ENCODE measurements at places on chromosomes 5 and 9.
A peak's percentile ranks its signal among the peaks of the same experiment; 100 is the strongest.

GRCh38 chr9:84937581-84937980, 268.1 kb downstream of the NTRK2 start:
- no peak for DNase-seq

- DNase-seq, result peak; percentile 69
These were observed 57.9 kb upstream of the CCNG1 start for GRCh38 chr5:163379298-163380155.

DNA sequence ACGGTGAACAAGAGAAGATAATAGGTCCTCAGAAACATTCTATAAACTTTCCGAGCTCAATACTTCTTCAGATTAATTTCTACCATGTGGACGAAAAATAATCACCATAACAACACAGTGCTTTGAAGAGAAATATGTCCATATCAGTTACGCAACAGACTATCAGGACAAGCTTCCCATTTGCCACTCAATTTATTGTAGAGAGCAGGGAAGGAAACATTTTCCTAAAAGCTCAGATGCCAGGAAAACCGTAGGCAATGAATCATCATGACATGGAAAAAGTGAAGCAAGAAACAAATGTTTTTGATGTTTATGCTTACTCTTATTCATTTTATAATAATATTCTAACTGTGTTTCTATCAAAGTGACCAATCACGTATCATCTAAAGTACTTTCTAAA, 87.6 kb downstream of the S1PR3 start:
- DNase-seq, result no peak

GRCh38 chr9:131138676-131139075, 13.3 kb downstream of the NUP214 start:
- no peak for DNase-seq

GRCh38 chr9:133991214-133991921, 756 bp downstream of the VAV2 start:
- no peak for DNase-seq

DNA sequence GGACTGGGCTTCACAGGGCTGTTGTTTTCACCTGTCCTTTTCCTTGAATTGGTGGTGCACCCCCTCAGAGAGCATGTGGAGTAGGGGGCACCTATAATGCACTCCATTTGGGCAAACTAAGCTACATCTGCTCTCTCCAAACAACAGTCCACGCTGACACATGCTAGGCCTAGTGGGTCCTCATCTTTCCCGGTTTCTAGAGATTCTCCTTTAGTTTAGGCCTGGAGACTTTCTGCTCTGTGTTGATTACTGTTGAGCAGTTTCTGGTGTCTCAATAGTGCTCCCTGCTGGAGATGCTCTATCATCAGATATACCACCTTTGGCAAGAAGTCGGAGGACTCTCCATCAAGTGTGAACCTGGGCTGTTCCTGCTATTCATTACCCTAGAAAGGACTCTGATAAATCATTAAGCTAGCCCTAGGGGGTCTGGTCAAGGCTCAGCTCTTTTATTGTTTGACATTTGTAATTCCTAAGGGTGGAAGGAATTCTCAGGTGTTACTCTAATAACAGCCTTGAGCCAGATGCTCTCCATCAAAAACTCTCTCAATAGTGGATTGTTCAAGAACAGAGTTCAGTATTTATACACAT, 64.0 kb upstream of the FYB1 start:
- DNase-seq, result peak; percentile 67

DNA sequence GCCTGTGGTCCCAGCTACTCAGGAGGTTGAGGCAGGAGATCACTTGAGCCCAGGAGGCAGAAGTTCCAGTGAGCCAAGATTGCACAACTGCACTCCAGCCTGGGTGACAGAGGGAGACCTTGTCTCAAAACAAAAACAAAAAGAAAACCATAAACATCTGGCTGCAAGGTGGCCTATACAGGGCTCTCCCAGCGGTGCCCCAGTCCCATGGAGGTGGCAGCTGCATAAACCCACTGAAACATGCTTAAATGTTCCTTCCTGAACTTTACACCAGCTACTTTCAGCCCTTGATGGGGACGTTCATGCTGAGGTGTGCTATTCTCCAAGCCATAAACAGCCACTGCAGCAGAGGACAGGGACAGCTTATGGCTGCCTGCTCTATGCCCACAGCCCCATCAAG, 35.6 kb downstream of the DROSHA start:
- no peak for DNase-seq

- DNase-seq, result no peak
These were observed 39.0 kb downstream of the GDA start for GRCh38 chr9:72188232-72188631.

DNA sequence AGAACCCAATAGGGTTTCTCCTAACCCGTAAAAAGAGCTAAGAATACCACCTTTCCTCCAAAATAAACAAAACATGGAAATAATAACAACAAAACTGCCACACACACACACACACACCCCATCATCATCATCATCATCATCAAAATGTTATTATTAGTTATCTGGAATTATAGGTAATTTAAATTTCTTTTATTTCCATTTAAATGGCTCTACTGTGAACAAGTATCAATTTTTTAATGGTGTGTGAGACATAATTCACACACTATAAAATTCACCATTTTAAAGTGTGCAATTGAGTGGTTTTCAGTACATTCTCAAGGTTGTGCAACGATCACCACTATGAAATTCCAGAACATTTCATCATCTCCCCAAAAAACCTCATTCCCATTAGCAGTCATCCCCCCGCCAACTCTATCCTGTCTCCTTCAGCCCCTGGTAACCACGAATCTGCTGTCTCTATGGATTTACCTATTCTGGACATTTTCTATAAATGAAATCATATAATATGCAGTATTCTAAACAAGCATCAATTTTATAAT, 172.7 kb downstream of the ROR2 start:
- DNase-seq, result no peak

GRCh38 chr9:111937781-111938426, 41.3 kb downstream of the UGCG start:
- DNase-seq, result peak; percentile 91

GRCh38 chr9:85439791-85440190, 302.0 kb downstream of the AGTPBP1 start:
- DNase-seq, result no peak

GRCh38 chr9:122978601-122979000, 37.8 kb downstream of the RABGAP1 start:
- no peak for DNase-seq

GRCh38 chr9:85258823-85259370, 482.9 kb downstream of the AGTPBP1 start:
- DNase-seq, result peak; percentile 52

DNA sequence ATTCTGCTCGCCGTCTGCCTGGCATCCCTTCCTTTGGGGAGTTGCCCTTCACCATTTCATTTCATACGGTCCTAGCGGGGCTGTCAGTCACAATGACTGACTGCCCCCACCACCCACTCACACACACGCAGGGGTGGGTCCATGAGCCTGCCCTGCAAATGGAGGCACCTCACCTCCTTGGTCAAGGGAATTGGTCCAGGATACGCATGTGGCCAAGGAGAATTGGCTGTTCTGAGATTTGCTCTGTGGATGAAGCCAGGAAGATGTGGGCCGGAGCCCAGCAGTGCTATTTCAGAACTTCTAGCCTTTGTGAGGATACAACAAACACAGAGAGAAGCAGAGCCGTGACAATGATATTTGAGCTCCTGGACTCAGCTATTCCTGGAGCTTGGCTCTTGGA, 17.0 kb downstream of the C1QTNF2 start:
- no peak for DNase-seq

DNA sequence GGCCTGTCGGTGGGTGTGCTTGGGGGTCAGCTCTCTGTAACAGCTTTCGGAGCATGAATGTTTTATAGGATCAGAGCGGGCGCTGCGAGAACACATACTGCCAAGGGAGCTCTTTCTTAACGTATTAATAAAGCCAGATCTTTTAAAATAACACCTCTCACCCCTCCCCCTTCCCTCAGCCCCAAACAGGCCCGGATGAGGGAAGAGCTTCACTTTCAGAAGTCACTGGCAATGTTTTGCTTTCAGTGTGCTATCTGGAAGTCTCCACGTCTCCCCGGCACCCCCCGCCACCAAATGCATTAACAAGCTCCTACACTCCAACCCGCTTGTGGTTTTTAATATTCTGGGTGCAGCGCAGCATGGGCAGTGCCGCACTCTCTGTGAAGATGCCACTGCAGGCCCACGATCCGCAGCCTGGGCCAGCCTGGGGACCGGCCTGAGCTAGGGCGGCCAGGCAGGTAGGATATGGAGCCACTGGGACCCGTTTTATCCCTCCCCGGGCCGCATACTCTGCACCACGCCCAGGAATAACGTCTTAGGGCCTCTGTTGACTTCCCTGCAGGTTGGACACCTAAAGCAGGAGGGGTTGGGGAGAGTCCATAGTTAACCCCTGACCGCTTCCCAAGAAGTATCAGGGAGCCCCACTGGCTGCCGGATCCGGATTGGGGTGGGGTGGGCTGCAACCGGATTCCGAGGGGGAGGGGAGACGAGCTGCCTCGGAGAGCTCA, 12.6 kb downstream of the NR2F1 start:
- DNase-seq, result no peak

DNA sequence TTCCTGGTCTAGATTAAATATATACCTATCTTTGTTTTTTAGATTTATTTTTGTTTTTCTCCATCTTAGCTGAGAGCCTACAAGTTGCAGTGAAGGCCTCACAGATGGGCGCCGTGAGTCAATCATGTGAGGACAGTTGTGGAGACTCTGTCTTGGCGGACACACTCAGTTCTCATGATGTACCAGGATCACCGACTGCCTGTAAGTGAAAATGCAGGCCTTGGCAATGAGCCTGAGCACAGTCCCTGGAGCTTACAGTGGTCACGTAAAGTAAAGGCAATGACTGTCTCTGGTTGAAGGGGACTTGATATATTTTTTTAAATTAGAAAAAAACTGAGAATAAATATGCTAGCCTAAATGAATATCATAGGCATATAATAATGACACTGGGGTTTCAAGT, 271.9 kb downstream of the ARHGEF28 start:
- no peak for DNase-seq

- no peak for DNase-seq
These were observed 38.5 kb downstream of the DDX31 start for GRCh38 chr9:132631280-132631679.

DNA sequence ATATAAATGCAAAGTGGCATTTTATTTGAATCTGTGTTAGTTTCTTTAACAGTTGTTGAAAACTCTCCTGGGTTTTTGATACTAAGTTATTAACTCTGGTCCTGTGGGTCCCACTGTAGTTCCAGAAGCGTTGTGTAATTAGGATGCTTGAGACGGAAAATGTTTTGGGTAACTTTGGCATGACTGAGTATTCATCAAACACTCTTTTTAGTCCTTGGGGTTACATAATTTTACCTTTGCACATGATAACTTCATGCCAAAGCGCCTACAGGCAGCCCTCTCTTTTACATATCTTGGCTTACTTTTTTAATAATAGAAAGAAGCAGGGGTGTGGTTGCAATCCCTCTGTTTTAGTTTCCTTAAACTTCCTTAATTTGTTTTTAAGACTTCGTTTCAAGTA, 12.2 kb downstream of the CSNK1G3 start:
- no peak for DNase-seq

- DNase-seq, result no peak
These were observed 392.0 kb downstream of the ENC1 start for GRCh38 chr5:74248576-74248975.

DNA sequence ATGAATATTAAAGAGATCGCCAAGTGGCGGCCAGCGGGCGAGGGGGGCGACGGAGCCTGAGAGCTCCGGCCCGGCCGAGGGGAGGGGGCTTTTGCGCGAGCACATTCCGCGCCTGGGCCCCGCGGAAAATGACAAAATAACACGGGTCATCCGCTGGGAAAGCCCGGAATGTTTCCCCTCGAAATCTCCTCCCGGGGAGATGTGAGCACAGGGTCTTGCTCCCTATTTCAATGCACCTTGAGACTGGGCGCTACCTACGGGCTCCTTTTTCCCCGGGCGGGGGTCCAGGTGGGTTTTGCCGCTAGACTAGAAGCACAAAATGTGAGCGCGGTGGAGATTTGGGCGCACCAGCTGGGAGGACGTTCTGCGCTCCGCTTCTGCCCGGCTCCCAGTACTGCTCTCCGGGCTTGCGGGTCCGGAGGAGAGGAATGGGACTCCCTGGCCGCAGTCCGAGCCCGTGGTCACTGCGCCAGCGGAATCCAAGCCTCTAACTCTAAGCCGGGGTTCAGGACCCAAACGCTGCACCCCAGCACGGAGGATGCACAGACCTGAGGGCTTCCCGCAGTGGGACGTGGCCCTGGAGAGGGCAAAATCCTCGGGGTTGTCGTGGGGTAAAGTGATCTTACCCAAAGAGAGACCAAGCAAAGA, 2.8 kb upstream of the PRDM12 start:
- no peak for DNase-seq

- no peak for DNase-seq
These were observed 46.6 kb downstream of the ANGPTL2 start for GRCh38 chr9:127075624-127076372.

DNA sequence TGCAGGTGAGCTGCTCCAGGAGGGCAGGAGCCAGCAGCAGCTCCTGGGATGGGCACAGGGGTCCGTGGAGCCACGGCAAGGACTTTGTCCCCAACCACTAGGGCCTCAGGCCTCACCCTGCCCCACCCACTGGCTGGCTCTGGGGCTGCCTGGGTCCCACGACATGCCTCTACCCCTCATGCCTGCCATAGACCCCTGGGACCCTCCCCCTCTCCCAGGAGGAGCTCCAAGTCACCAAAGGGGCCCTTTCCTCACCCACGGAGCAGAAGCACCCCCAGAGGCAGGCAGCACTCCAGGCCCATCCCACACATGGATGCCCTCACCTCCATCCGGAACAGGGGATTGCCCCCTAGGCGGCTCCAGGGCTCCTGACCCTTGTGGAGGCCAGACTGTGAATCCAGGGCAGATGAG, 6.5 kb downstream of the ABCA2 start:
- DNase-seq, result no peak

GRCh38 chr5:129591508-129592160, 131.5 kb downstream of the ADAMTS19 start:
- DNase-seq, result no peak

DNA sequence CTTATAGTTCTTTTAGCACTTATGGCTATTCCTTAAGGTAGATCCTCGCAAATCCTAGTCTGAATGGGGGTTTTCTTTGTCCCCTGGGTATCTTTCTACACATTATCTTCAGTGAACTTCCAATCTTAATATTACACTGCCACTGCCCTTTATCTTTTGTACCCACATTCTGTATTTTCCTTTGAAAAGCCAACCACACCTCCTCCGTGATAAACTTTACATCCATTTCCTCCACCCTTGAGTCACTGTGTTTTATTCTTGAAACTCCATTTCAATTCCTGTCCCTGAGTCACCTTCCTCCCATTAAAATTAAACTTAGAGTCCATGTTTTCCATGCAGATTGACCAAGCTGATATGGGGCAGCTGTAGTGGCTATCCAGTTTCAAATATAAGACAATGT, 43.2 kb upstream of the RICTOR start:
- no peak for DNase-seq

DNA sequence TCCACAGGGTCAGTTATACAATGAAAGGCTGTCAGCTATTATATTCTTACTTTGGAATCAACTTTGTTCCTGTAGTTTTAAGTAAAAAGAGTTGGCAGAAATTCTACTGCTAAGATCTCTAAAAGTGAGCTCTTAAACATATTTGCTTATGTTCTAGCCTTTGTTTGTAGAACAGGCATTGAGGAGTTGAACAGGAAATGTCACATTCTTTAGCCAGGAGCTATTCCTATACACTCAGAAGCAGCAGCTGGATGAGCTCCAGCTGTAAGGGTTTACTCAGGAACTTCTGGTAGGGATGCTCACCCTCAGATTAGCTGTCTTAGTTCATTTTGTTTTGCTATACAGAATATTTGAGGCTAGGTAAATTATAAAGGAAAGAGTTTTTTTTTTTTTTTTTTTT, 22.4 kb upstream of the SPINK14 start:
- DNase-seq, result no peak

- no peak for DNase-seq
These were observed 94.6 kb downstream of the PHF2 start for GRCh38 chr9:93671020-93671338.

GRCh38 chr5:122458278-122458872, 146.3 kb downstream of the SNCAIP start:
- peak; percentile 34 for DNase-seq
